ENCODE measurements at places on chromosomes 12 and 14. TPM values are rescaled to one million over a fixed set of nuclear protein-coding genes. Genes with fewer than 3 reads are reported as not detected.

- H3K27me3 ChIP-seq: no peaks in the 10 kb centered on the region
- H3K4me1 ChIP-seq: peaks cover 31% of the 10 kb centered on the region
- no peaks in the 10 kb centered on the region for H3K36me3 ChIP-seq
- H3K27ac ChIP-seq: peak overlapping the region; percentile 29
Observed at GRCh38 chr14:68293404-68293803, 473.8 kb downstream of the RAD51B start.

GRCh38 chr12:28568118-28568517 lies 377.9 kb downstream of the CCDC91 start:
- peaks cover 2% of the 10 kb centered on the region for H3K4me1 ChIP-seq
- H3K36me3 ChIP-seq: peaks cover 6% of the 10 kb centered on the region
- no peaks in the 10 kb centered on the region for H3K27me3 ChIP-seq
- H3K4me3 ChIP-seq: no peak overlapping the region
- H3K27ac ChIP-seq: no peak overlapping the region

DNA sequence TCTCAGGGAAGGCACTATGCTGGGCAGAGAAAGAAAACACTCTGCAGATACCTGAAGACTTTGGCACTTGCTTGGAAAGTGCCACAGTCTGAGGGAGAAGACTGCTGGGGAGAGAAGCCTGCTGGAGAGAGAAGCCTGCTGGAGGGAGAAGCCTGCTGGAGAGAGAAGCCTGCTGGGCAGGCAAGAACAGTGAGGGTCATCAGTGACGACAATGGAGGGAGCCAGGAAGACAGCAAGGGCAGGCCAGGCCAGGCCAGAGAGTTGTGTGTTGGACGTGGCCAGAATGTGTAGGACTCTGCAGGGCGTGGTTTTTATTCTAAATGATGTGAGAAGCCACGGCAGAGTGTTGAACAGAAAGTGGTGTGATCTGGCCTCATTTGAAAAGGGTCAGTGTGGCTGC lies 185.3 kb upstream of the ABCD2 start:
- H3K27me3 ChIP-seq: no peaks in the 10 kb centered on the region
- H3K36me3 ChIP-seq: no peaks in the 10 kb centered on the region
- H3K27ac ChIP-seq: no peak overlapping the region
- no peak for DNase-seq
- no peak overlapping the region for H3K4me3 ChIP-seq

DNA sequence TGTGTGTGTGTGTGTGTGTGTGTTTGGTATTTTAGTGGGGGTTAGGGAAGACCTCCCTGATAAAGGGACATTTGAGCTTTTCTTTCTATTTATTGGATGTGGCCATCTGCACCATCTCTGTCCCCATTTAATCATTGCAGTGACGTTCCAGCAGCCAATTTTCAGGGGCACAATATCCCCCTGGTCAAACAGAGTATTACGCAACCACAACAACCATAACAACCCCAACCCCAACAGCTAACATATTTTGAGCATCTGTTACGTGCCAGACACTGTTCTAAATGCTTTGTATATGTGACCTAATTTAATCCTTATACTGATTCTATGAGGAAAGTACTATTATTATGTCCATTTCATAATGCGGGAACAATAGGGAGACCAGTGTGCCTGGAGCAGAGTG lies 87.4 kb downstream of the TTC8 start:
- peaks cover 10% of the 10 kb centered on the region for H3K27me3 ChIP-seq
- H3K4me3 ChIP-seq: no peak overlapping the region
- H3K4me1 ChIP-seq: no peaks in the 10 kb centered on the region
- no peak for DNase-seq
- no peak overlapping the region for H3K27ac ChIP-seq

GRCh38 chr14:28059254-28059653 lies 707.3 kb upstream of the FOXG1 start:
- H3K27ac ChIP-seq: no peak overlapping the region
- H3K4me1 ChIP-seq: no peaks in the 10 kb centered on the region
- no peaks in the 10 kb centered on the region for H3K27me3 ChIP-seq
- no peaks in the 10 kb centered on the region for H3K36me3 ChIP-seq
- DNase-seq: no peak

FGF6 gene
- not detected for total RNA-seq

DNA sequence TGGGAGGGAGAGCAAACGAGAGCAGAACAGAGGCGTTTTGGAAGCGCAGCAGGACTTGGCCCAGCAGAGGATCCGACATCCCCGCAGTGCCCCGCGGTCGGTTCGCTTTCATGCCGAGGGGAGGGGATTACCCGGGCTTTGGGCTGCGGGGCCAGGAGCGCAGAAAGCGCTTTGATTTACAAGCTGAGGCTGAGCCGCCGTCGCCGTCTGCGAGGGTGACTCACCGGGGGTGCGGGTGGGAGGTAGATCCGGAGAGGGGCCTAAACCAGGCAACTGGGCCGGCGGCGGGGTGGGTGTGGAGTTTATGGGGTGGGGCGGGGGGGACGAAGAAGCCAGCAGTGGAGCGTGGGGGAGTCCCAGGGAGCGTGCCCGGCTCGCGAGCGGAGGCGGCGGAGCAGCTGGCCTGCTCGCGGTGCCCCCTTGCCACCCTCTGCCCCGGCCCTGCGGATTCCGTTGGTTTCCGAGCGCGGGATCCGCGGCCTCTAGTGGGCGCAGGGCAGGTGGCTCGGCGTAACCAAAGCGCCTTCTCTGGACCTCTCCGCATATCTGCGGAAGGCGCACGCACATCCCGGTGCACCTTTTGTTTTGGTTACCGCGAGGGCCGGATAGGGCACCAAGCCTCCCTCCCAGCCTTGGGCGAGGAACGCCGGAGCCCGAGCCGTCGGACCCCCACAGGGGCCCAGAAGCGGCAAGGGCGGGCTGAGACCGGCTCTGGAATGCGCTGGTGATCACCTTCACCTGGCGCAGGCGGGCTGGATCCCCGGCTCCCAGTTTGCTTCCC lies 2.6 kb downstream of the SIX4 start:
- peak; percentile 65 for DNase-seq
- peak overlapping the region; percentile 74 for H3K4me3 ChIP-seq
- H3K27ac ChIP-seq: no peak overlapping the region

GRCh38 chr12:6018265-6018664 lies 73.2 kb upstream of the ANO2 start:
- no peak for DNase-seq
- no peaks in the 10 kb centered on the region for H3K36me3 ChIP-seq
- no peaks in the 10 kb centered on the region for H3K4me1 ChIP-seq
- no peak overlapping the region for H3K4me3 ChIP-seq

DNA sequence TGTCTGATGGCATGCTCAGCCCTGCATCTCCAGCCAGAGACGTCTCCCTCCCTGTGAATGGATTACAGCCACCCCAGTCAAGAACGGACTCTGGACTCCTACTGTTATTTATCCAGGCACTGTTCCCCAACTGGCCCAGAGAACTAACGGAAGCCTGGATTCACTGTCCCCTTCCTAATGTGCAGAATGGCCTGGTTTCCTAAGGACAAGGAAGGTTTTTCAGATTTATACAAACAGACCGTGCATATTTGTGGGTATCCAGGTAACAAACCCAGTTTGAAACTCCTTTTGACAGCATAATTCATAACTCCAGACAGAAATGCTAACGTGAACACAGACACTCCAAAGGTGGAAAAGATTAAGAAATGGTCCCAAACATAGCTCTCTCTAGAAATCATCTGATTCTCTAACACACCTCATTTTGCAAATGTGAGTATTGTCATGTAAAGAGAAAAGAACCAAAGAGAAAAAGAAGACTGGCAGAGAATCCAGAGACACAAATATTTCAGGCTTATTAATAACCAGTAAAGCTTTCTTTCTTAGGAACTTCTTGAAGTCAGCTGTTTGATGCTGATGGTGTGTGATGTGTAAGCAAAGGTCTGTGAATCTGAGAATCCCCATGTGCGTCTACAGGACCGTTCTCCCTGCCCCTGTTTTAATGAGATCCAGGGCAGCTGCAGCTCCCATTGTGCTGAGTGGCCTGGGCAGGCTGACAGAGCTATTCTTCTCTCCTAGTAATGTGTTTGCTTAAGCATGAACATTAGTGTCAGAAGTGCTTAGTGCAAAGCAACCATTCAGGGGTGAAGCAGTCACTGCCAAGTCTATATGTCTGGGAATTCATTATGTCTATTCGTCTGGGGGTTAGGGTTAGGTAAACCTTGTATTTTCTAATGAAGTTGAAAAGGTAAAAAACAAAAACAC lies 86.8 kb upstream of the HIF1A start:
- DNase-seq: no peak
- no peaks in the 10 kb centered on the region for H3K36me3 ChIP-seq

Data from activated CD4-positive, alpha-beta memory T cell treated with anti-CD3 and anti-CD28 coated beads for 36 hours (primary cell).